Activated naive CD8-positive, alpha-beta T cell treated with anti-CD3 and anti-CD28 coated beads, Interleukin-2, amount 10 ng/mL, durations not matched to agents 7 days and 5 days (primary cell): ENCODE measurements at places on chromosomes 12 and 14.

- H3K36me3 ChIP-seq: no peaks in the 10 kb centered on the region
- H3K27me3 ChIP-seq: no peaks in the 10 kb centered on the region
- no peak overlapping the region for H3K27ac ChIP-seq
- DNase-seq: no peak
- H3K4me3 ChIP-seq: no peak overlapping the region
Observed at GRCh38 chr14:75565056-75565455, 13.4 kb upstream of the FLVCR2 start.

DNA sequence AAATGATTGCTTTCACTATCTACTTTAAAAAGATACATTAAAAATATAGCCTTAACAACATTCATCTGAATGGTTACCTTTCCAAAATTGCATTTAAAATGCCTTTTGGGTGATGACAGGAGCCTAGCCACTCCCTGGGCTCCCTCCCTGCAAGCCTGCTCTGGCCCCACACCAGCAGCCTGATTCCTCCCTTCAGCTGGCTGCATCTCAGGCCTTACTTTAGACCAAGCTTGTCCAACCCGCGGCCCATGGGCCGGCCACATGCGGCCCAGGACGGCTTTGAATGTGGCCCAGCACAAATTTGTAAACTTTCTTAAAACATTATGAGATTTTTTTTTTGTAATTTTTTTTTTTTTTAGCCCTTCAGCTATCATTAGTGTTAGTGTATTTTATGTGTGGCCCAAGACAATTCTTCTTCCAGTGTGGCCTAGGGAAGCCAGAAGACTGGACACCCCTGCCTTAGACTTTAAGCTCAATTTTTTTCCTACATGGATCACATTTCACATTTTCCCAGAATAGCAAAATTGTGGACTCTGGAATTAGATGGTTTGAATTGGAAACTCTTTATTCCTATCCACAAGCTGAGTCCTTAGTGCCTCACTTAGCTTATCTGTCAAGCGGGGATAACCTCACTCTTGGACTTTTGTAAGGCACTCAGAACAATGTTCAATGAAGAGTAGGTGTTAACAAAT, 124.4 kb downstream of the MYRFL start:
- H3K27me3 ChIP-seq: peaks cover 5% of the 10 kb centered on the region
- no peaks in the 10 kb centered on the region for H3K4me1 ChIP-seq
- no peaks in the 10 kb centered on the region for H3K36me3 ChIP-seq

DNA sequence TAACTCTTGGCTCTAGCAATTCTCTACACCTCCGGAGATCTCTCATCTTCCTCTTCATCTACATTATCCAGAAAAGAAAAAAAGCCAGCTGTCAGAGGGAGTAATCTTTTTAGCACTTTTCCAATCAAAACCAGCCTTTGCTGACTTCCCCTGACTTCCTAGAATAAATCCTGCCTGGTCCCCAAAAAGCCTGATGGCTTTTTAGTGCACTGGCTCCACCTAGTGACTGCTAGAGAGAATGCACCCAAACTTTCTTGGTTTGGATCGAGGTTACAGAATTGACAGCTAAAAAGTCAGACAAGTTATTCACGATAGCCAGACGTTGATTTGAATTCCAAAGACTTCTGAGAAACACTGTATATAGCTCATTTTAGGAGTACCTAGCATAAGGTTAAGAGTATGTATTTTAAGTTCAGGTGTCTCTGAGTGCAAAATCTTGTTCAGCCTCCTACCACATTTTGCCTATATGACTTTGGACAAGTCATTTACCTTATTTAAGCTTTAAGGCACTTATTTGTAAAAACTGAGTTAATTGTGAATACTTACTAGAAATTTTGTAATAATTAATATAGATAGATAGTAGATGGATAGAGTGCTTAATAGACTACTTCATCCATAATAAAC, 185.7 kb upstream of the GRIN2B start:
- no peaks in the 10 kb centered on the region for H3K36me3 ChIP-seq
- H3K4me1 ChIP-seq: peaks cover 1% of the 10 kb centered on the region
- DNase-seq: no peak
- H3K4me3 ChIP-seq: no peak overlapping the region

GRCh38 chr14:73833530-73834260, 17.9 kb upstream of the PTGR2 start:
- no peak overlapping the region for H3K4me3 ChIP-seq
- H3K27ac ChIP-seq: no peak overlapping the region
- H3K27me3 ChIP-seq: peaks cover 5% of the 10 kb centered on the region
- DNase-seq: no peak
- no peaks in the 10 kb centered on the region for H3K36me3 ChIP-seq

- no peak overlapping the region for H3K27ac ChIP-seq
- peaks cover 32% of the 10 kb centered on the region for H3K4me1 ChIP-seq
- no peak for DNase-seq
- H3K4me3 ChIP-seq: peak overlapping the region; percentile 72
- peaks cover 2% of the 10 kb centered on the region for H3K36me3 ChIP-seq
- peaks cover 60% of the 10 kb centered on the region for H3K27me3 ChIP-seq
Observed at GRCh38 chr12:57215065-57215464, 1.5 kb upstream of the NXPH4 start.

GRCh38 chr12:108622421-108622820, 11.3 kb downstream of the SELPLG start:
- DNase-seq: no peak
- peaks cover 31% of the 10 kb centered on the region for H3K4me1 ChIP-seq
- peak overlapping the region; percentile 71 for H3K27ac ChIP-seq
- H3K27me3 ChIP-seq: no peaks in the 10 kb centered on the region
